ENCODE measurements at places on chromosomes 7 and 10.

- no peak for DNase-seq
Measured at GRCh38 chr7:85234730-85235129, 47.9 kb upstream of the SEMA3D start.

DNA sequence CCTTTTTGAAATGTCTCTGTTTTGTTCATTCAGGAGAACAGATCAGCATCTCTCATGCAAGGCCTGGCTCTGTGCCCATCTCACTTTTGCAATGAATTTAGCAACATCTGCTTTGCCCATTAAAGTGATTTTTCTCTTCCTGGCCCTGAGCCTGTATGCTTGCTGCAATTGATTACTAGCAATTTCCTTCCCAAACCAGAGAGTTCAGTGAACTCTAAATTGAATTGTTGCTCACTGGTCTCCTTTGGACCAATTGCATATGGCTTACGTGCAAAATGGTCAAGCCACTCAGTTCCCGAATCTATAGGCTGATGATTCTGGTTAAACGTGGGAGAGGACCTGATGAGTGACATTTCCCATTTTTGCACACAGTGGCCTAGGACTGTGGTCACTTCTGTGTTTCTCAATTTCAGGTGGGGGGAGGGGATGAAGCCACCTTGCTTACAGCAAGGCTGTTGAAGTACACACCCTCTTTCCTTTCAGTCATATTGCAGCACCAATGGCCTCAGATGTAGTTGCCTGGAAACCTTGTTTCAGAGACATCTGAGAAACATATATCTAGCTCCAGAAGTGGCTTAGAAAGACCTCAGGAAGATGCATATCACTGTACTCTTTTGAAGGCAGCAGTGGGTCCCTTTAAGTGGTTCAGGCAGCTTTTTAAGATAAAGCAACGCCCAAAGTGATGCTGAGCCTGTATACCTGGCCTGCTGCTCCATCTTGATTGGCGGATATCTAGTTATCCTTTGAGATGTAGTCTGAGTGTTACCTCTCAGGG is 201.4 kb downstream of the PTEN start:
- DNase-seq, result no peak

DNA sequence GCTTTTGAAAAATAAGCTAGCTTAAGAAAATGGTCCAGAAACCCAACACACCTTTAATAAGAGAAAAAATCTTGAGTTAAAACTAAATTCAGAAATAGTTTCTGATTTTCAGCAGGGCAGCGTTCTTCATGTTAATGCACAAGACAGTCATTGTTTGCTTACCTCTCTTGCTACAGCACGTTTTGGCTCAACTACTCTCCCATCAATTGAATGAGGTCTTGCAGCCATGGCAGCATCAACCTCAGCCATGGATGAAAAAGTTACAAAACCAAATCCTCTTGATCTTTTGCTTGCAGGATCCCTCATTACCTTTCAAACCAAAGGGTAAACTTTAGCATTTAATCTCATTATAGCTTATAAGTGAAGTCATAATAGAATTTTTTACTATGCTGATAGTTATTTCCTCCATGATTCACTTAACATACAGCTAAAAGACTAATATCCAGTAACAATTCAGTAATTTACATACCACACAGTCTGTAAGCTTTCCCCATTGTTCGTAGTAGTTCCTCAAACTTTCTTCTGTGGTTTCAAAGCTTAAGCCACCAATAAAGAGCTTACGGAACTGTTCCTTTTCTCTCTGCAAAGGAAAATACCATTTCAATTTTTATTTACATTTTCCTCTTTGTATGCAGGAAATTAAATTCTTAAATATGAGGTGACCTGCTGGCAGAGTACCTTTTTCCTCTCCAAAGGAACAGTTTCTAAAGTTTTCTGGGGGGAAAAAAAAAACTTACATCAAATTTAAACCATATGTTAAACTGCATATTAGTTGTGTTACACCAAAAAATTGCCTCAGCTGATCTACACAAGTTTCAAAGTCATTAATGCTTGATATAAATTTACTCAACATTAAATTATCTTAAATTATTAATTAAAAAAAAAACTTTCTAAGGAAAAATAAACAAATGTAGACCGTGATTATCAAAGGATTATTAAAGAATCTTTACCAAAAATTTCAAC is 3.1 kb downstream of the HNRNPA2B1 start:
- no peak for DNase-seq

GRCh38 chr10:13681528-13681927 is 94.8 kb downstream of the PRPF18 start:
- no peak for DNase-seq
